ENCODE measurements at places on chromosomes 16 and 17.

DNA sequence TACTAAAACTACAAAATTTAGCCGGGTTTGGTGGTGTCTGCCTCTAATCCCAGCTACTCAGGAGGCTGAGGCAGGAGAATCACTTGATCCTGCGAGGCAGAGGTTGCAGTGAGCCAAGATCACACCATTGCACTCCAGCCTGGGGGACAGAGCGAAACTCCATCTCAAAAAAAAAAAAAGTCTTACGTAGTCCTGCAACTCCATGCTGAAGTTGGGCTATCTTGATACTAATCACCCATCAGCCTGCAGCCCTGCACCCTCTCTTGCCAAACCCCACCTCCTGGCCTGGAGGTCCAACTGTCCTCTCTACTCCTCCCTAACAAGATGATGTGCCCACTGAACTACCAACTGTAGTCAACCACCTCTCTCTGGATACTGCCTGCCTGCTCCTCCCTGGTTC is 4.8 kb downstream of the TMEM170A start:
- DNase-seq, result no peak

DNA sequence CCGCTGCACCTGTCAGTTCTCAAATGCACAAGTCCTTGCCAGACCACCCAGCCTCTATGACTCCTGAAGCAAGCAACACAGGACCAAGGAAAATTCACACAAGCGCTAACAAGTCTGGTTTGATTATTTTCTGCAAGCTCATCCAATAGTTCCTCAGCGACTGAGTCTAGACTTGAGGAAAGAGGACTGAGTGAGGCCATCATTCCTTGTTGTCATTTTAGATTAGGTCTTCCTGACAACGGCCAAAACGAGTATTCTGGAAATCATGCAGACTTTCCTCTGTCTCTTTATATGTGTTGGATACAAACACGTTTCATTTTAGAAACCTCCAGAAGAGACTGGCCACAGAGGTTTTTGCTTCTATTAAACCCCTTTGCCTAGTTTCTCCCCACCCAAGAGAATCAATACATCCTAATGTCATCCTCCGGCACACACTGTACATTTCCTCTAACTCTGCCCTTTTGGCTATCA is 561 bp downstream of the CCDC47 start:
- DNase-seq, result no peak

DNA sequence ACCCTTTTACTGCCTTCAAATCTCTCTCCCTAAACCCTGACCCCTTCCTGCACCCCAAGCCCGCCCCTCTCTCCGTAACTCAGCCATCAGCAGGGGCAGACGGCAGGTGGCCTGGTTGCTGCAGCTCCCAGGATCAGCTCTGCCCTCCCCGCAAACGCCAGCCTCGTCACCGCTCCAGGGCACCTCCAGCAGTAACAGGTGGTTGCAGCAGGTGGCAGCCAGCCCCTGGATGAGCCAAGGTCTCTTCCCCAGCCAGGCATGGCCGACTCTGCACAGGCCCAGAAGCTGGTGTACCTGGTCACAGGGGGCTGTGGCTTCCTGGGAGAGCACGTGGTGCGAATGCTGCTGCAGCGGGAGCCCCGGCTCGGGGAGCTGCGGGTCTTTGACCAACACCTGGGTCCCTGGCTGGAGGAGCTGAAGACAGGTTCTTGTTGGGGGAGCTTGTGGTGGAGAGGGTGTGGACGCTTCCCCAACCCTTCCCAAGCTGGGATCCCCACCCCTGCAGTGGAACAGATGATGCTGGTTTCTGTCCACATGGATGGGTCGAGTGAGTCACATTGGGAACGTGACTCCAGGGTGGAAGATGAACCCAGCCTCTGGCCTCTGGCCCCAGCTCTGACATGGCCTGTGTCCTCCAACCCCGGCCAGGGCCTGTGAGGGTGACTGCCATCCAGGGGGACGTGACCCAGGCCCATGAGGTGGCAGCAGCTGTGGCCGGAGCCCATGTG is 558 bp downstream of the HSD3B7 start:
- no peak for DNase-seq

- no peak for DNase-seq
Observed at GRCh38 chr16:66682271-66682670, 14.3 kb downstream of the CMTM4 start.

DNA sequence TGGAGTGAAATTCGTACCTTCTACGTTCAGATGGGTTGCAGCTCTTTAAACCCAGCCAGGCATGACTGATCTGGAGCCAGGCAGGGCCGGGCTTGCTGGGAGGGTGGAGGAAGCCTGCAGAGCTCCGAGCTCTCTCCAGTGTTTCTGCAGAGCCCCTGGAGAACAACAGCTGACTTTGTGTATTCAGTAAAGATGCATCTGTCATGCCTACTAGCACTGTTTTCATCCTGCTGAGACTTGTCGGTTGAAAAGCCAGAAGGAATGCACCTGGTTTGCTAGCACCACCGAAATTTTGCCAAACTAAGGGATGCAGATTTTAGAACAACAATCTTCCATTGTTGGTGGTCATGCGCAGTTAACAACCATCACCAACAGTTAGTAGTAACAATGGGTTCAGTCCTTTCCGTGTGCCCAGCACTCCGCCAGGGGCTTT is 22.4 kb upstream of the SCNN1B start:
- no peak for DNase-seq

DNA sequence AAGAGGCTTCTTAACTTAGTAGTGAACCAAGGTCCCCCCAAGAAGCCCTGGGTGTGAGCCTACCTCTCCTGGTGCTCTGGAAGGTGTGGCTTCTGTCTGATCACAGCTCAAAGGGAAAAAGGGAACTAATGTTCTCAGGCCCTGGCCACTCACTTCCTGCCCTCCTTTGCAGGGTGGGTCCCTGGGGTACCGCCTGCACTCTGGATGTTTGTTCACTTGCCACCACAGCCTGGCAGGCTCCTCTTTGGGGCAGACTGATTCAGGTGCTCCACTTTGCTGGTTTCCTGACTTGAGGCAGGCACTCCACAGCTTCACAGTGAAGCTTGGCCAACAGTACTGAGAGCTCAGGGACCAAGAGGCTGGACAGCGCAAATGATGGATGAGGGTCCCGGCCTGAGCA is 5.9 kb upstream of the MYO15A start:
- DNase-seq, result no peak

DNA sequence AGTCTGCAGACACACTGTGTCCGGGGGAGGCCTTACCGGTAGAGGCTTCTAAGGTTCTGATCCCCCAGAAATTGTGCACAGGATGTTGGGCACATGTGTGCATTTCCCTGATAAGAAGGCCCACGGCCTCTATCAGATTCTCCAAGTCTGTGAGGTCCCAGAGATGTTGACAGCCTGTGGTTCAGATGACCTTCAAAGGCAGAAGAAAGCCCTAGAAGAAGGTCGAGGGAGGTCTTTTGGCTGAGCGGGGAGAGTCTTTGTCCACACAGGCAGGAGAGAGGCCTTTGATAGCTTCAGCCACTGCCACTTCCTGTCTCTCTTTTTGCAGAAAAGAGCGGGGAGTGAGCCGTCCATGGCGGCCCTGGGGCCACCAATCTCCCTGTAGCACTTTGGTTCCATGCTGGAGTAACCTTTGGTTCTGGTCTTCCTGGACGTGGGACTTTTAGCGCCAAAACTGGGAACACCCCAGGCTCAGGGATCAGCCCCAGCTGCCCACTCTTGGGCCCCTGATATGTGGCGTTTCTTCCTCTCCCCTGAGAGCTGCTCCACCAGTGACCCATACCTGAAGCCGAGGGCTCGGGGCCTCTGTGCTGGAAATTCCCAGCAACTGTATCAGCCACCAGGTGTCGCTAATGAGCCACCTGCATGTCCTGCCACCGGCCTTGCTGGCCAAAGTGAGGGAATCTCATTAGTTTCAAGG is 28.1 kb upstream of the LGALS9 start:
- peak; percentile 87 for DNase-seq

DNA sequence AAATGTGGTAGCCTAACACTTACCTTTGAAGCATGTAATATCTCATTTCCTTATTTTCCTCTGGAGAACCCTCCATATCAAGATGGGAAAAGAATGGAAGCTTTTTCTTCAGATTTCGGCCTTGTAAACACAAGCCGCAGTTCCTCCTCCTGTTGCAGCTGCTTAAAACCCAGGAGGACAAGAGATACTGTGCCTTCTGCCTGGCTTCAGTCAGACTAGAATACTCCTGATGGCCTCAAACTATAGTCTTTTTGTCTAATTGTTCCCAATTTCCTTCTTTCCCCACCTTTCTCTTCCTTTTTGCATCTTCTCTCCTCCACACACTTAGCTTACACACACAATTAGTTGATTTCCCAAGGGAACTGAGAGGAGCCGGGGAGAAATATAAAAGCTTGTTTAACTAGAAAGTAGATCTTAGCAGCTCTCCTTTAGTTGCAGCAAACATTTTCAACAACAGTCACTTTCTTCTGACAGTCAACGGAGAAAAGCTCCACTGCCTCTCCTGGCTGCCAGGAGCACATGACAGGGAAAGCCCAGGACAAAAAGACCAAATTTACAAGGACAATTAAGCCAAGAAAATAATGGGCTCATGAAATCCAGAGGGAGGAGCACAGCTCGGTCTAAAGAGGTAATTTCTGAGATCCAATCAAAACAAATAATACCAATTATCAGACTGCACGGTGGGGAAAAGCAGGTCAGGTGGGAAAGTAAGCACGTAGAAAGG is 76.4 kb upstream of the C17orf78 start:
- no peak for DNase-seq

- peak; percentile 64 for DNase-seq
Observed at GRCh38 chr16:49463529-49463928, 89.9 kb downstream of the C16orf78 start.
